ENCODE measurements at places on chromosomes 13 and 19.

GRCh38 chr13:36377826-36378468, 31.8 kb upstream of the SPART start:
- no peak for DNase-seq

GRCh38 chr13:48488995-48489394, 43.9 kb downstream of the RCBTB2 start:
- no peak for DNase-seq

DNA sequence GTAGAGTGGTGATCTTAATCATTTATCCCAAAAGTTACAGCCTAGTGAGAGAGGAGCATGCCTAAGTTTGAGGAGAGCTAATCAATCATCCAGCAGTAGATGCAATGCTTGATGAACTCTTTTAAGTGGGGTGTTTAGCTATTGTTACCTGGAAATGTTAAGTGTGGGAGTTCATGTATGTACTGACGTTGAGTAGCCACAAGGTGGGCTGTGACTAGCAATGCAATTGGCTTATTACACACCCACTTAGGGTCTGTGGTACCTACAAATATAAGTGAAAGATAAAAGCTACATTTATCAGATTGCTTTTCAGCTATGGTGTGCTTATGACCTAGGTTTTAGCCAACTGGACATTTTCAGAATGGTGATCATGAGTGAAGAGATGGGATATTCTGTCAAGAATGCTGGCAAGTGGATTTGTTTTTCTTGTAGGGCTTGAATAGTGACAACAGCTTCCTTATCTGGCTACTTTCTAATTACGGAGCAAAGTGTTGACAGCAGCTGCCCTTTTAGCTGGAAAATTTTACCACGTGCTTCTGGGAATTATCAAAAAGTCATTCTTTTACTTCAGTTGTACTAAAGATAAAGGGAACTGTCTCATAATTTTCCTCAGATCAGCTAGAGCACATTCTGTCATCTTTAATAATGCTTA, 170.6 kb downstream of the POSTN start:
- DNase-seq = no peak

DNA sequence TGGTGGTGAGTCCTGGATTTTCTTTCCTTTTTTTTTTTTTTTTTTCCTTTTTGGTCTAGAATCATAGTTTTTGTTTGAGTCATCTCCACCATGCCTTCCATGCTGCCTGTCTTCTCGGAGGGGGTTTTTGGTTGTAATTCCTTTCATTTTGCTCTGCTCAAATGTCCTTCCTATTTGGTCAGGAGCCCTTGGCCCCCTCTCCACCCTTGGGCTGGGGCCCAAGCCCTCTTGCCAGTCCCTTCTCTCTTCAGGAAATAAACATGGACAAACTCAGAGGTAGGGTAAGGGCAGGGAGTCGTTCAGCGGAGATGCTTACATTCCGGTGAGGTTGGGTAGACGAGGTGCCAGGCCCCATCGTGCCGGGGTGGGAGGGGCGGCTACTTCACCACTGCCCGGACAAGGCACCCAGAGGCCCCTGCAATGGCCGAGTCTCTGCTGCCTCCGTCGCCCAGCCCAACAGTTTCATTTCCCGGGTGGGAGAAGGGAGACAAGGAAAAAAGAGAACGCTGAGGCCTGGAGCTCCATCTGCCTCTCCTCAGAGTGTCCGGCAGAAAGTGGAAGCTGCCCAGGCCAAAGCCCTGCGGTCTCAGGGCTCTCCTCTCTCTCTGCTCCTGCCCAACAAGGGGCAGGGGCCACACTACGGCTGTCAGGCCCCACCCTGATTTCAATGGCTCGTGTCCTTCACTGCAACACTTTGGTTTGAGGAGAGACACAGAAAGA, 12.7 kb downstream of the ZNF574 start:
- DNase-seq = no peak

- DNase-seq = no peak
These were observed 611.1 kb downstream of the TBC1D4 start for GRCh38 chr13:74870865-74871264.

- DNase-seq = no peak
These were observed 11.7 kb downstream of the MKNK2 start for GRCh38 chr19:2039089-2039958.

- no peak for DNase-seq
These were observed 15.9 kb upstream of the KL start for GRCh38 chr13:33000365-33000764.

DNA sequence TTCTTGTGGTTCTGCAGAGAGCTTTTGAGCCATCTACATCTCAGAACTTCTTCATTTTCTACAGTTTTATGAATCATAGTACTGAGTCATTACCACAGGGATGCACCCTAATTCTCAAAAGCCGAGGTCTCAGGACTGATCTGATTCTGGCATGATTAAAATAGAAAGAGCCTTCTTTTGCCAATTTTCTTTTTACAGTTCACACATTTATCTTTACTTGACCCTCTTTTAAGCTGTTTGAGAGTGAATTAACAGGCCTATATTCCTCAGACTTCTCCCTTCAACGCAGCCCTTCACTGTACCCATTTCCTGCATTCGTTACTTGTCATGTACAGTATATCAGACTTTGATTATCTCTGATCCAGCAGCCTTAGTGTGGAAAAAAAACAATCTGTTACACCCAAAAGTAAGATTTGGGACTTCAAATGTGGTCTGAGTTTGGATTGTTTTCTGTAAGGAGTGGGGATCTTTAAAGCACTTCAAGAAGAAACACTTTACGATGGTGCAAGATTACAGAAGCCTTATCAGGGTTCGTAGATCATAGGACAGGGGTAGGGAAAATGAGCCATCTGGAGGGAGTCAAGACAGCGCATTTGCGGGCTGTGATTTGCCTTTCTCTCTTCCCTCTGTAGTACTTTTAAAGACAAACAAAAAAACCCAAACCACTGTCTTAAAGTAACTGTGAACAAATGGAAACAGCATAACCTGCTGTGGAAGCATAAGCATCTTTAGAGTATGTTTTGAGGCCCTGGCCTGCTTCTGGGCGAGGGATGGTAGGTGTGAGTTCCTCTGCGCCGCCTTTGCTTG, 15.3 kb upstream of the GPR183 start:
- no peak for DNase-seq

DNA sequence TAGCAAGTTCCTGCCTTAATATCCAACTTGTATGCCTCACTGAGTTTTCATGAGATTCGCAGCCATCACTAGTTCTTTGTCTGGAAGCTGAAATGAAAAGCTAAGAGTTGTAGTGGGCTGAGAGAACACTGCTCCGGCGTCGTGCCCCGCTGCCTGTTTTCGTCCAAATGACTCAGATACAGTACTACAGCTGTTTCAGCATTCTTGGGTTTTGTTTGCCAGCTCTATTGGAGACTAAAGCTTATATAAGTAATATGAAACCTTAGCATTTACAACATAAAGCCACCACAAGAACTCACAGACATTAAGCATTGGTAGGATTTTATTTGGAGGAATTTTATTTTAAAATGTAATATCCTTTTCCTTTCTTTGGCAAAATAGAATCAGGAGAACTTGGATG, 299.7 kb downstream of the DLEU7 start:
- DNase-seq = no peak

- no peak for DNase-seq
These were observed 58.4 kb downstream of the RASA3 start for GRCh38 chr13:114073881-114074612.

- no peak for DNase-seq
These were observed 4.4 kb downstream of the TRIP10 start for GRCh38 chr19:6743714-6744380.

- no peak for DNase-seq
These were observed 17.5 kb upstream of the FLT3 start for GRCh38 chr13:28117689-28118377.

- DNase-seq = no peak
These were observed at the start of gene SMIM17 for GRCh38 chr19:56642711-56643459. TSS of gene SMIM17 (plus strand) at chr19:56643159. CDS start at chr19:56645668, 2,509 bp downstream.

- DNase-seq = no peak
These were observed 33.3 kb upstream of the SPATA13 start for GRCh38 chr13:24127116-24127631.

- DNase-seq = no peak
These were observed 3.9 kb downstream of the TEX30 start for GRCh38 chr13:102769679-102770078.

DNA sequence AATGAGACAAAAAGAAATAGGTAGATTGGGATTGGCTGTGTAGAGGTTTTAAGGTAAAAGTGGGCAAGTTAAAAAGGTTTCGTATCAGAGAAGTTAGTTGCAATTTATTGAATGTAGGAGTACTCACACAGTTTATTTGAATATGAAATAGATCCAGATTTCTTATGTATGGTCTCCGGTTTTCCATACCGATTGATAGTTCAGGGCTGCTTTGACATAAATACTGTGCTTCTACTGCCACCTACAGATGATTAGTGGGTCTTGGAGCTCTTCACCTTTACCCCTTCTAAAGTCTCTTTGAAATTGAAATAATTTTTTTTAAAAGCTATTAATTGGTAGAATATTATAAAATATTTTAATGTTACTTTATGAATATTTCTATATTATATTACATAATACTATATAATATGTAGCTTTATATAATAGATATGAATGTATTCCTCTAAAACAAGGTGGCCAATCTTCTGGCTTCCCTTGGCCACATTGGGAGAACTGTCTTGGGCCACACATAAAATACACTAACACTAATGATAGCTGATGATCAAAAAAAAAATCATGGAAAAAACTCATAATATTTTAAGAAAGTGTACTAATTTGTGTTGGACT, 7.7 kb upstream of the GPR18 start:
- DNase-seq = no peak

- DNase-seq = no peak
These were observed 1.7 kb downstream of the PROSER1 start for GRCh38 chr13:39036212-39036611.

DNA sequence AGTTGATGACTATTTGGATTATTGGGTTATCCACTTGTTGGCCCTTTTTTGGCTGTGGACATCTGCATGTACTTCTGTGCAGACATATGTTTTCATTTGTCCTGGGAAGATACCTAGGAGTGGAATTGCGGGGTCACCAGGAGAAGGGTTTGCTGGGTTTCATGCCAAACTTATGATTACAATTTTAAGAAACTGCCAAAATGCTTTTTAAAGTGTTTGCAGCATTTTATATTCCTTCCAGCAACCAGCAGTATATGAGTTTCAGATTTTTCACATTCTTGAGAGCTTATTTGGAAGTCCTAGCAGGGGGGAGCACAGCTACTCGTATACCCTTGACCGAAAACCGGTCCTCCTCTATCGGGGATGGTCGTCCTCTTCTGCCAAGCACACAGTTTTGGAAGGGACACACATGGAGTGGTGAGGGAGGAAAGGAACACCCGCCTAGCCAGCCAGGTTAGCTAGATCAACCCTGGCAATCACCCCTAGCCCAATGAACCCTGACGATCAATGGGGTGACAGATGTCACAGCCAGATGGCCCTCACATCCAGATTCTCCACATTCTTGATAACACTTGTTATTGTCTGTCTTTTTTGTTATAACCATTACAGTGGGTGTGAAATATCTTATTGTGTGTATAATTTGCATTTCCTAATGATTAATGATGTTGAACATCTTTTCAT, 26.7 kb upstream of the RNF113B start:
- no peak for DNase-seq

- DNase-seq = no peak
These were observed 9.0 kb downstream of the ZNF808 start for GRCh38 chr19:52536448-52536800.

DNA sequence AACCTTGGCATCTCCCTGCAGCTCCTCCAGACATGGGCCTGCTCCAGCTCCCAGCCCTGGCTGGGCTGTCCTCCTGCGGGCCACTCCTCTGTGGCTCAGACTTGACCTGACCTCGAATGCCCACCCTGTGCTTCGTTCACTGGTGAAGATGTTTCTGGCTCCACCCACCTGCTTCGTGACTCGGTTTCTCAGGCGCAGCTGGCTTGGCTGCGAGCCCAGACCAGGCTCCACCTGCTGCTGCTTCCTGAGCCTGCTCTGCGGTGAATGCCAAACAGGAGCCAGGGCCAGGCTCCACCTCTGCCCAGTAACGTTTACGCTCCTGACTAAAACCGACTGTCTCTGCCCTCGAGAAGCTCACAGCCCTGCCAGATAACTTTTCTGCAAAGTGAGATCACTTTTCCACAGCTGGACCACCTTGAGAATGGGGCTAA, 8.9 kb upstream of the RSPH6A start:
- DNase-seq = no peak

GRCh38 chr19:41535029-41535622, 40.8 kb upstream of the CEACAM21 start:
- no peak for DNase-seq

DNA sequence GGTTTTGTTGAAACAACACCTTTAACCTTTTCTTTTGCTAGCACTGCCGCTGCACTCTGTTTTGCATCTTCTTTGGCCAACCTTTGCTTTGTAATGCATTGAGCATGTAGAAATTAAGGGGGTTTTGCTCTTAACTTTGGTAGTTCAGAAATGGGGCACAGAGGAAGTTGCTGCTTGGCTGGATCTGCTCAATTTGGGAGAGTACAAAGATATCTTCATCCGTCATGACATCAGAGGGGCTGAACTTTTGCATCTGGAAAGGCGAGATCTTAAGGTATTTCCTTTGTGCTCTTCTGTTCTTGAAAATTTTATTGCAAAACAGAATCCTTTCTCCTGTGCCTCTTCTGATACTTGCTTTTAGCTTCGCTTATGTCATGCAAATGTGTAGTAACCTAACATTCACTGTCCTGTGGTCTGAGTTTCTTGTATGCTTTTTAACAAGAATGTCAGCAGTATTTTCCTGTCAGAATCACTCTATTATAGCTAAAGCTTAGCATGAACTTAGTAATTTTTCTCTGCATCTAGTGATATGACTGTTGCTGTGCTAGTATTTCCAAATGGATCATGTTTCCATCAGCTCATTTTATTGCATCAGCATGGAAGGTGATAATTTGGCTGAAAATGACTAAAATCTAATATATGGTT, 50.7 kb upstream of the AKAP11 start:
- no peak for DNase-seq

- no peak for DNase-seq
These were observed 94.2 kb downstream of the CDADC1 start for GRCh38 chr13:49341941-49342340.

- DNase-seq = no peak
These were observed 78.6 kb upstream of the SIAH3 start for GRCh38 chr13:45930177-45930576.

- DNase-seq = no peak
These were observed 134.1 kb downstream of the LACC1 start for GRCh38 chr13:44013758-44014291.

GRCh38 chr19:52296400-52296772, 583 bp upstream of the ZNF480 start:
- peak; percentile 3 for DNase-seq

- DNase-seq = no peak
These were observed 12.0 kb downstream of the EBPL start for GRCh38 chr13:49679246-49679645.

- no peak for DNase-seq
These were observed 805.7 kb downstream of the DIAPH3 start for GRCh38 chr13:59358014-59358413.

GRCh38 chr13:33940256-33940655, 122.3 kb downstream of the RFC3 start:
- DNase-seq = no peak

- no peak for DNase-seq
These were observed 8.1 kb downstream of the ALOX5AP start for GRCh38 chr13:30743319-30744055.

DNA sequence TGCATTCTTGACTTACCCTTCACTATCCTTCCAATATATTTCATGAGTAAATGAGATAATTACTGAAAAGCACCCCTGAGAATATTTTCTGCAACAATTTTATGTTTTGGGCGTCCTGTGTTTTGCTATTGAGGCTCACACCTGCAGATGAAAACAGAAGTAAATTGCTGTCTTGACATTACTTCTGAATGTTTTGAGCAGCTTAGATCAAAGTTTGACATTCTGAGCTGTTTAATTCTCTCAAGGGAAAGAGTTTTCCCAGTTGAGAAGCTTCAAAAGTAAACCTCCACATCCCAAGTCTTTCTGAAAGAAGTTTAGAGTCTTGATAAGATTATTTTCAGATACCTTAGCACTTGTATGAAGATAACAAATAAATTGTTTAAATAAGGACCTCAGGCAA, 1667.2 kb upstream of the SLC10A2 start:
- no peak for DNase-seq
